Stimulated activated CD4-positive, alpha-beta T cell treated with anti-CD3 and anti-CD28 coated beads, TNF-alpha, amount 100 ng/mL, for 1 hour (primary cell): ENCODE measurements at places on chromosomes 4 and X.

DNA sequence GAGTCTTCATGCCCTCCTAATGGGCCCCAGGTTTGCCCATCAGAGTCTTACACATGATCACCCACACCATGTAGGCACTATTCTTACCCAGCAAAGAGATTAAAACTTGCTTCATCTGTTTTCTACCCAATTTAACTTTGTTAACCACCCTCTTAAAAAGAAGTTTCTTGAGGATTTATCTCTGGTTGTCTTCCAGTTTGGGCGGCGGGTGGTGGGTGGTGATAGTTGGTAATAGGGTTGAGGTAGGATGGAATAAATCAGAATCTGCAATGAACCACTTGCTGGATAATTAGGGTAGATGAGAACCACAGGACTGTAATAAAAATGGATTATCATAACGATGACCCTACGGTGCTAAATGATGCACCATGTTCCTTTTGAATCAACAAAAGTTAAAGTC is 30.9 kb downstream of the GALNT7 start:
- no peak for DNase-seq

DNA sequence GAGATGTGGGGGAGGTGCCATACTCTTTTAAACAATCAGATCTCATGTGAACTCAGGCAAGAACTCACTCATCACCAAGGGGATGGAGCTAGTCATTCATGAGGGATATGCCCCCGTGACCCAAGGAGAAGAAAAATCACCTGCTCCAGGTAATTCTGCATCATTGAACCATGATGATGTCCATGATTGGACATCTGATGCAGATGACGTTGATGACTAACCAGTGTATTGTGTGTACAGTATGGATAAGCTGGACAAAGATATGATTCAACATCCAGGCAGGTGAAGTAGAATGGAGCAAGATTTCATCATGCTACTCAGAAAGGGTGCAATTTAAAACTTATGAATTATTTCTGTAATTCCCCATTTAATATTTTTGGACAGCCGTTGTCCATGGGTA is 286.4 kb upstream of the SMIM31 start:
- no peak for DNase-seq

GRCh38 chr4:108360754-108361445 is 192.2 kb upstream of the LEF1 start:
- DNase-seq, result no peak

DNA sequence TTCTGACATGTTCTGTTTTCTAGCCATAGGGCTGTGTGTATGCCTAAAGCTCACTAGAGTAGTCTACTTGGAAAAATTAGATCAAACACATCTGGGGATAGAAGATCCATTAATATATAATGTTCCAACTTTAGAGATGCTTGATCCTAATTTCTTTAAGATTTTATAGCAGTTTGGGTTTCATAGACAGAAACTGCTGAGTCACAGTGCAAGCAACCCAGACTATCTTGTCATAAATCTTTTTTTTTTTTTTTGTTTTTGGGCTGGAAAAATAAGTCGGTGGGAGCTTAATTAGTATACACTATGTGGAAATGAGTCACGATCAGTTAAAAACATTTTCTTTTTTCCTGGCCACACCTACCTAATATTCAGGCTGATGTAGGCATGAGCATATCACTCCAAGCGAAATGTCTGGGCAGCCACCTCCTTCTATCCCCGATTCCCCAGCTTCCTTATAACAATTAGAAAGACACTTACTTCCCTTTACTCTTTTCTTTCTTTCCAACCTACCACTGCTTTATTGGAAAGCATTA is 58.2 kb upstream of the CASK start:
- DNase-seq, result no peak

GRCh38 chrX:29478336-29479069 is 736.9 kb upstream of the MAGEB2 start:
- DNase-seq, result no peak

- DNase-seq, result no peak
These were observed 269.1 kb upstream of the ZFP42 start for GRCh38 chr4:187726485-187726884.

- DNase-seq, result no peak
These were observed 63.8 kb downstream of the SRPX start for GRCh38 chrX:38156838-38157237.

DNA sequence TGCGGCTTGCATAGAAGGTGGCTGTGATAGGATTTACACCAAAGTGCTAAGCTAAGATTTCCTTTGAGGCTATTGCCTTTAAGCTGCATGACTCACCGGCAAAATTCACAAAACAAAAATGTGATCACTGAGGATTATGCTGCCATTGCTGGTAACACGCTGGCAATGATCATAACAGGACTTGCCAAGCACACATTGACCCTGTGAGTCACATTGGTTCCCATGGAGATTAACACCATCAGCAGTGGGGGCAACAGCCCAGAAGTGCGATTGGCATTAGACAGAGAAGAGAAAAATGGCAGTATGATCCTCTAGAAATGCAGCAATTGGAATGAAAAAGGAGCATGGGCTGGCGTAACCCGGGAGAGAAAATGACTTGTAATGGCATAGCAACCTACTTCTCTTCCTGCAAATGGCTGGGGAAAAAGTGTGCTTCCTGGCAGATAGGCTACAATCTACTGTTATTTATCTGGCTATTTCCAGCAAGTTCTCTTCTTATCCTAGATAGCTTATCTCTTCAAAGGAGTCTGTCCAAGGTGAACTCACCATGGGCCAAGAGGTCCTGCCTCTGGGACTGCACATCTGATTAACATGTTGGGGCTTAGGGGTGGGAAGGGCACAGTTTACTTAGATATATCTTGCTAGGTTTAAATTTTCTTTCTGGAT is 314.2 kb upstream of the IGFBP7 start:
- no peak for DNase-seq

DNA sequence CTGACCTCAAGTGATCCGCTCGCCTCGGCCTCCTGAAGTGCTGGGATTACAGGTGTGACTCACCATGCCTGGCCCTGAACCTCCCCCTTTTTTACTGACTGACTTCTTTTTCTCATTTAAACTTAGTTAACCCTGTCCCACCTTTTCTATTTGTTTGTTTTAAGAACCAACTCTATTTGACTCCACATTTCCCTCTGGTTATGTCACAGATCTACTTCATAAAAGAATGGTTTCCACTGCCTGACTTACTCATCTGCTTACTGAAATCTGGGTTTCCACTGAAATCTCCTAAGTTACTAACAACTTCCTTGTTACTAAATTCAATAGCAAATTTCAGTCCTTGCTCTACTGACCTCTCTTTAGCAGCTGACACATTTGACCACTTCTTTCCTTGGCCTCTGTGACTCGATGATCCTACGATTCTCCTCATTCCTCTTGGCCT is 28.0 kb upstream of the NSUN7 start:
- DNase-seq, result no peak

DNA sequence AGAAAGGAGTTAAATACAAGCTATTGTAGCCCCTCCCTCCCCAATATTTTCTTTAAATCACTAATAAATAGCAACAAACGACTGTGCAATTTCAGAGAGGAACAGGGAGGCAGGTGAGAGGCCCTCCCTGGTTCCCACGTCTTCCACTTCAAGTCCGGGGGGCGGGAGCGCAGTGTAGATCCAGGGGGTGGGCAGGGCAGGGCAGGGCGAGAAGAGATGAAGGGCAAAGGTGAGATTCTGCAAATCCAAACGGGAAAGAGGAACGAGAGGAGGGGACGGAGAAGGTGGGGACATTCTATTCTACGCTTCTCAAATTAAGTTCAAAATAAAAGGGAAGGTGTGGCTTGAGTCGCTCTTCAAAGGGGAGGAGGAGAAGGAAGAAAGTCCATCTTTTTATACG is 6.8 kb downstream of the NKX6-1 start:
- no peak for DNase-seq

DNA sequence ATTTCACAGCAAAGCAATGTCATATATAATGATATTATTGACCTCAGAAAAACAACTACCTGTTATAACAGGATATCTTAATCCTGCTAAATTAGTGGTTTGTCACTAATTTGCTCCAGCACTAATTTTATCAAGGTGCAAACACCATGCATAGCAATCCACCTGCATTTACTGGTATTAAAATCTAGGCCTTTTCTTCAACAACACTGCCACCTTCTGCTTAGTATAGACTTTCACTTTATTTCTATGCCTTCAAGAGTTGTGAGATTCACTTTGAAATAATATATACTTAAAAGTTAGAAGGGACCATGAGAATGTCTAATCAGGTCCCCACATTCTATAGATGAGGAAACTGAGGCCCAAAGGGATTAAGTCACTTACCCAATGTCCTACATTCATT is 82.1 kb upstream of the IQCM start:
- no peak for DNase-seq

- DNase-seq, result no peak
These were observed 16.1 kb downstream of the RHOH start for GRCh38 chr4:40212674-40213527.

DNA sequence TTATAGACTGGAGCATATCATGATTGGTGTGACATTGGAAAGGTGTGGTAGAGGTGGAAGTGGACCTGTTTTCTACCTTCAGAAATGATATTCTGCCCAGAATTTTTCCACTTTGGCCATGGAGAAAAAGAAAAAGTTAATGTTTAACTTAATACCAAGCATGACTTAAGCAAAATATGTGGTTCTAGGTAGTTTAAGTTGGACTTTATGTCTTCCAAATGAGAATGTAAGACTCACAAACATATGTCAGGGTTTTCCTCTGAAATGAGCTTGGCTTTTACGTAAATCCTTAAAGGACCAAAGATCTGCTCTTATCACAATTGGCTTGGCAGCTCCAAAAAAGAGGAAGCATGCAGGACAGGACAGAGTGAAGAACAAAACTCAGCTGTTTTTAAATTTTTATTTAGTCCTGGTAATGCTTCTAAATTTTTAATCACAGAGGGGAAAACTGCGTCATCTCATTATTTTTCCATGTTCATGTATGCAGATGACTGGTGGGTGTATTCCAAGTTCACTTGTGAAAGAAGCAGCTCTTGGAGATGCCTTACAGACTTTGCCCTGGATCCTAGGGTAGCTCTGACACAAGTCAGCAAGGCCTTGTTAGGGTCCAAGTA is 98.2 kb downstream of the ANK2 start:
- DNase-seq, result no peak

DNA sequence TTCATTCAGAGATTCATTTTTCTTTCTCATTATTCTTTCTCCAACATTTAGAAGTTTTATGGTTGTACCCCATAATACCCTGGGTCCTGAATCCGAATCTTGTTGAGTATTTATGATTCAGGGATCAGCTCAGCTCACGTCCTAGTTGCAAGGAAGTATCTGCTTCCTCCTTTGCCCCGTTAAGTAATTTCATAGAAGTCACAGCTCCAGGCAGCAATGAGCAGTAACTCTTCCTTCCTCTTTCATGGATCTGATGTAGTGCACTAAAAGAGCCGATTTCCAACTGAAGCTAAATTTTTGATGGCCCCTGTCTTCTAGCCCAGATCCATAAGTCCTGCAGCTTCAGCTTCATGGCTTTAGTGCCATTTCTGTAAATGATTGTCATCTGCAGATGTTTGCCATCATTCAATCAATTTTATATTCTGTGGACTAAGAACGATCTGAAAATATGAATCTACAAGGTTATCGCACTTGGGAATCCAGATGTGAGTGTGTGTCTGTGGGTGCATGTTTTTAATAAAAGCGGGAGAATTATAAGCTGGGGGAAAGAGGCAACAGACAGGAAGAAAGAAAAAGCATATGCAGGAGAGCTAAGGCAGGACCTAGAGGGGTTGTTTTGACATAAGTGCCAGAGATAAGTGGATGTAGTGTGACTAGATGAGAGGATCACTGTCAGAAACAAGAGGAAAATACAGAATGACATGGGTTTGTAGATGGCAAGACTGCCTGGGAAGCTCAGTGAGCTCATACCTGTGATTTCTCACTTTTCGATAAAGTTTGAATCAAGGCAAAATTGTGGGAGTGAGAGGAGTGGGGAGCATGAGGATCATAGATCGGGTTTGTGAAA is 17.5 kb downstream of the VEGFD start:
- DNase-seq, result no peak

DNA sequence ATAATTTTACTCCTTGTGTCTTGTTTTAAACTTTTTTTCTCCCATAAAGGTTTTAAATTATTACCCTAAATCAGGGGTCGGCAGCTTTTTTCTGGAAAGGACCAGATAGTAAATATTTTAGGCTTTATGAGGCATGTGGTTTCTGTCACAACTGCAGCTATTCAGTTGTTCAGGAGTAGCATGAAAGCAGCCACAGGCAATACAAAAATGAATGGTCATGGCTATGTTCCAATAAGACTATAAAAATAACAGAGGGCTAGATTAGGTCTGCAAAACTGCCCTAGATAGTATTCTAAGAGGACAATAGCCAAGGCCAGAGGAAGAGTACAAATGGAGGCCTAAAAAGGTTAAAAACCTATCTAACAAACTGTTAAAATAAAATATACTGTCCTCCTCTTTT is 24.6 kb downstream of the HERC5 start:
- no peak for DNase-seq

- no peak for DNase-seq
These were observed 4.9 kb upstream of the ZNF81 start for GRCh38 chrX:47831788-47832187.

DNA sequence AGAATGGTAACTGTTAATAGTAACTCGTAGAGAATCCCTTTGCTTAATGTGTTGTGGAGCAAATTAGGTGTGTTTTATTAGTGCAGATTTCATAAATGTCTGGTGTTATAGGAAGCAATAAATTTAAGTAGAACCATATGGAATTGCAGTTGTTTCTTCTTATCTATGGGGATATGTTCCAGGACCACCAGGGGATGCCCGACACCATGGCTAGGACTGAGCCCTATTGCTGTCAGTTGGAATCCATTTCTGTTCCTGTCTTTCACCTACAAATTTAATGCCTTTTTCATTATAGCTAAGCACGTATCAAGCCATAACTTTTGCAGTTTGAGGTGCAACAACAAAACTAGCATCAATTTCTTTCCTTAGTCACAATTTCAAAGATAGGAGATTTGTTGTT is 72.5 kb downstream of the DDIT4L start:
- no peak for DNase-seq

- no peak for DNase-seq
These were observed 272.9 kb downstream of the CFAP299 start for GRCh38 chr4:80608281-80608980.

DNA sequence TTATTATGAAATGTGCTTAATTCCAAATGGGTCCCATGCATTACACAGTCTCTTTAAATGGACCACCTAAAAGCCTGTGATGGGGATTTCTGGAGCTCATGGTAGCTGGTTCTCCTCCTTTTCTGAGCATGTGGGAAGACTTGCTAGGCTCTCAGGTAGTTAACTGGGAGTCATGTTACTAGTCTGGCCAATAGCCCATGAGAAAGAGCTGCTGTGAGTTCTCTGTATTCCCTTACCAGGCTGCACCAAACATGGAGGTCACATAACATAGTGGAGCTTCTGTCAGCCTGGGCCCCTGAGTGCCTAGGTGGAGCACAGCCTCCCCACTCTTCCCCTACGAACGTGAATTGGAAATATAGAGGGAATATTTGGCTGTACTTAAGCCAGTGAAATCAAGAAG is 198.4 kb downstream of the MAML3 start:
- no peak for DNase-seq

DNA sequence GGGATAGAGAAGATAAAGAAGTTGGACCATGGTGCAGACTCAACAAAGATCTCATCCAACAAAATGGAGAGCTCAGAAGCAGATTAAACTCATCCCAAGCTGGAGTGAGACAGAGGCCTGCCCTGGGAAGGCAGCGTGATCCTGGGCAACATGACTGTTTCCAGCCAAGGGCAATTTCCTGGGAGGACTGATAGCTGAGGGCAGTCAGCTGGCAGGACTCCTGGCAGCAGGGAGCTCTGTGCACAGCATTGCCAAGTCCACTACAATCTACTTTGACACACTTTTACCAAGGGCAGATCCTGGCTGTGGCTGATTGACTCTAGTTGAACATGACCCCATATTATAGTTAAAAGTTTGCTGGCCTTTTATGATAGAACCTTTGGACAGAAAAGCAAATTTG is 357.3 kb upstream of the RASGEF1B start:
- DNase-seq, result no peak
